NCI-H1417 treated with DMSO at 0.1 percent for 48 hours (cell line): ENCODE measurements at places on chromosomes 2 and 18.
A peak's percentile ranks its signal among the peaks of the same experiment; 100 is the strongest.

GRCh38 chr2:38074764-38075506 lies 1.0 kb downstream of the CYP1B1 start:
- DNase-seq = no peak

DNA sequence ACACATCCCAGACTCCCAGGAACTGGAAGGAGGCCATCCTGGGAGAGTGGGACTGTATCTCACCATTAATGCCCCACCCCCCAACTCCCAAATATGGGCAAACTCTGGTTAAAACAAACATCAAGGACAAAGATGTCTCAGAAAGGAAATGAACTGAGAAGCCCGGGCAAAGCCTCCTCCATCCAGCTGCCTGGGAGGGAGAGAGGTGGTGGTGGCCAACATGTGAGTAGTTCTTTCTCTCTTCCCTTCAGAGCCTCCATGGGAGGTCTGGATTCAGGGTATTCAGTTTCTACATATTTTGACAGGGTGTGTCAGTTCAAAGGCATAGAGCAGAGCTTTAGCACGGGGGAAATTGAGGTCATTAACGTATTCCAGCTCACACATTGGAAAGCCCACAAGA lies 57.5 kb downstream of the CXCR4 start:
- no peak for DNase-seq

DNA sequence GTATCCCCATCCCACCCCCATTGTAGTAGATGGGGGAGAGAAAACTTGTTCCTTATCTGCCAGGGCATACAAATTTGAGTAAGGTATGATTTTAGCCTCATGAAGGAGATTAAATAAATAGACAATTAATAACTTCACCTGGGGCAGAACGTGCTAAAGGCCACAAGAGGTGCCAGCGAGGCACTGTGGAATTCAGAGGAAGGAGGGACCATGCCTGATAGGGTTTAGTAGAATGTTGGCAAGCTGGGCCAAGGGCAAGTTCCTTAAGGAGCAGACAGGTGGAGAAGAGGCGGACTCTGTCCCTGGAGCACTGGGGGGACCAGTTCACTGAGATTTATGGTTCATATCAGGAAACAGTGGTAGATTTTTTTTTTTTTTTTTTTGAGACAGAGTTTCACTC lies 22.5 kb downstream of the STAMBP start:
- no peak for DNase-seq

- no peak for DNase-seq
Observed at GRCh38 chr2:72603481-72603880, 222.4 kb downstream of the EXOC6B start.

DNA sequence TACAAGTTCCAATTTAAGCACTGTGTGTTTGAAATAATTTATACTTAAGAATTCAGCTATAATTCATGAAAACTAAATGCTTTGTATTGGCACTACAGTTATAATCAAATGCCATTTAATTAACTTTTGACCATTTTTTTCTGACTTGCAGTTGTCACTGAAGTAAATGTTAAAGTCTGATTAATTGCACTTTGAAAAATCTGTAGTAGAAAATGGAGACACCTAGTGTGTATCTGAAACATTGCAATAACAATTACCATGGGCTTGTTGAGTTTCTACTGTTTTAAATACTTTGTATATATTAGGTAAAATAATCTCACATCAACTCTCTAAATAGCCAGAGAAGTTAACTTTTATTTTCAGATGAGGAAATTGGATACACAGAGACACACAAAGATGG lies 458.6 kb upstream of the FSIP2 start:
- no peak for DNase-seq

GRCh38 chr2:86523491-86523890 lies 39.8 kb downstream of the CHMP3 start:
- DNase-seq = no peak

DNA sequence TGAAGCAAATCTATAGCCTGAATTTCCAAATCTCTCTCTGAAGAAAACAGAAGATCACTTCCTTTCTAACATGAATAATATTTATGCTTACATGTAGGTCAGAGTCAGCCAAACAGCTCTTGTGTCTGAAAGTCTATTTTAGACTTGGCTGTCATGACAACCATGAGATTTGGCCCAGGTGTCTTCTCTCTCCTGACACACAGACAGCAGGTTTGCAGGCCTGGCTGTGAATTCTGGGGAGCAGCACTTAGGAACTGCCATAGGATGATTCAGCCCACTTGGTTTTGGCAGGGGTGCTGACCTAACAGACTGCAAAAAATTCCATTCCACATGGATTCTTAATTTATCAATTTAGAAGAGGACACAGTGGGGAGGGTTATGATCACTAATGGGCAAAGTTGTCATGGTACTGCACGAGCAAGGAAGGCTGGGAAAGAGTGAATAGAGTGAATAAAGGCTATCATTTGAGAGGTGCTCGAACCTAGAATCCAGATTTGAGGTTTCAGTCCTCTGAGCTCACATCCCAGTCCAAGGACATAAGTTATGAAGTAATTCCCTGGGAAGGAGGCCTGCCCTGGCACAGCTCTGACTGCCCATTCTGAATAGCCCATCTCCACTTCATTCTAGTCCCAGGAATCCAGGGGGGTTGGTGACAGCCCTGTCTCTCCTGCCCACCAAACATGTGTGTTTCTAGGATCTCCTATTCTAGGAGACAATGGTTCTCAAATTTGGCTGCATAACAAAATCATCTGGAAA lies 453.9 kb upstream of the TRIB2 start:
- no peak for DNase-seq

GRCh38 chr2:16487686-16488085 lies 177.9 kb downstream of the CYRIA start:
- DNase-seq = no peak

DNA sequence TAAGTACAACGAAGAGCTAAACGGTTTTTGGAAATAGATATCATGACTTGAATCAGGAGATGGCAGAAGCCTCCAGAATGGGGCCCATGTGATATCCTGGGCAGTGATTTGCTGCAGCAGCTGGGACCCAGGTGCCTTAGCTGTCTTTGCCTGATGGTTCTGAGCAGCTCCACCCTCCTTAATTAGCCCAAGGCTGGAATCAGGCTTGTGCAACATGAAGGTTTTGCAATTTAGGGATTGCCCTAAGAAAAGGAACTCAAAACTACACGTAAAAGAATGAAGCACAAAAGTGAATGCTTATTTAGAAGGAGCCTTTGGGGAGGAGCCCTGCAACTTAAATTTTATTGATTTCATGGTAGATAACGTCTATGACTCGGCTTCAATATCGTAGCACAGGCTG lies 17.3 kb upstream of the CNDP2 start:
- no peak for DNase-seq

- DNase-seq = no peak
Observed at GRCh38 chr2:100588071-100588786, 25.4 kb downstream of the PDCL3 start.

- no peak for DNase-seq
Observed at GRCh38 chr2:150477347-150477746, 10.1 kb downstream of the RND3 start.

DNA sequence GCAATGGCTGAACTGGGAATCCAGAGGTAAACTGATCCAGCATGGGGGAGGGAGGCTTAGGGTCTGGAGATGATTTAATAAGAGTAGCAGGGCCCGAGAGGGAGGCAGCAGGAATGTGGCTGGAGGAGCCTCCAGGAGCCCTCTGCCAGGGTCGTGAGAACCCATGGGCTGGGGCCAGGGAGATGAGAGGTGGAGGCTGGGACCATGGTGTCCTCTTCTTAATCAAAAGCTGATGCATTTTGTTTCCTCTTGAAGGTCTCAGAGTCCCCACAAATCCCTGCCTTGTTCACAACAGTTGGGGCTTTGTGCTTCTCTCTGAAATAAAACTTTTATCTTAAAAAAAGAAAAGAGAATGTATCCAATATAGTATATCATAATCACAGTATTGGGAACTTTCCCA lies 123.7 kb upstream of the ZNF516 start:
- no peak for DNase-seq

DNA sequence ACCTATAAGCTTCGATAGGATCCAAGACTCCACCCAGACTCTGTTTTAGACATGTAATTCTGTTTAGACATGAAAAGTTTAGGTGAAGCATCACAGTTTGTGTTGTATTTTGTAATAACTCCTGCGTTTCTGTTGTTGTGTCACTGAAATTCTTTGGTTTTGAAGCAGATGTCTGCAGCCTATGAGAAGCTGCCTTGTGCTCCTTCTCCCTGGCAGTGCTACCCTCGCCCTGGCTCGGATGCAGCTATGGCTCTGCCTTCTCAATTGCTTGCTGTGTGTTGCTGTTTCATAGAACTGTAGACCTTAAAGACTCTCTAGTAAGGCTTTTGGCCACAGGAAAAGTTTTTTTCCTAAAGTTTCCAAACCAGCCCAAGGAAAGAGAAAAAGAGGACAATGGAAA lies 40.2 kb upstream of the ZNF638 start:
- DNase-seq = no peak

DNA sequence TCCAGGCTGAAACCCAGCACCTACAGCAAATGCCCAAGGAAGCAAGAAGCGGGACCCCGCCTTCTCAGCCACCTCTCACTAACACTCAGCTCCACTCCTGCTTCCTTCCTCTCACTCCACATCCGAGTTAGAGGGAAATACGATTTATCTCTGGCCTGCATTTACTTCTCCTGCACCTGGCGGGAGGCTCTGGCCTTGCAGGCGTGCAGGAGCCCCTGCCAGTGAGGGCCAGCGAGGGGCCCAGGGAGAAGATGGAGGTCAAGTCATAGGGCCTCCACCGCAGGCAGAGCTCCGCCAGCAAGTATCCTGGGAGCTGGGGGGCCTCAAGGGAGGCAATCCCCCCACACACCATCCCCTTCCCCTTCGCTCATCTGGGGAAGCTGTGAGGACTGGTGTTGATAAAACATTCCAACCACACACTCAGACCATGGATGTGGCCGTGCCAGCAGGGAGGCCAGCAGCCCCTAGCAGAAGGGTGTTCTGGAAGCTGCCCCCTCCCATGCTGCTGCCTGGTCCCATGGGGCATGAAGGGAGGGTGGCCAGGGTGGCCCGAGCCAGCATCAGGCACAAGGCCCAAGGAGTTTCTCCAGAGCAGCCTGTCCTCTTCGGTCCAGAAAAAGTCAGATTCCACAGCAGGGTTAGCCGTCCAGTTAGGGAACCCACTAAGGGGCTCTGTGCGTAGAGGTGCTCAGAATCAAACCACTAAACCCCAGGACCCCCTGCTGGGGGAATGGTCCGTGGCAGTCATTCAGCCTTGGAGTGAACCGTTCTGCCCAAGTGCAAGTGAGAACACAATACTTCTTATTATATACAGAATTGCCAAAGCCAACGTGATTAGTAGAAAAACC lies 91.2 kb downstream of the HDAC4 start:
- no peak for DNase-seq

- DNase-seq = no peak
Observed at GRCh38 chr2:239945751-239946561, 79.2 kb downstream of the NDUFA10 start.

- no peak for DNase-seq
Observed at GRCh38 chr18:10408131-10408530, 46.3 kb upstream of the APCDD1 start.

DNA sequence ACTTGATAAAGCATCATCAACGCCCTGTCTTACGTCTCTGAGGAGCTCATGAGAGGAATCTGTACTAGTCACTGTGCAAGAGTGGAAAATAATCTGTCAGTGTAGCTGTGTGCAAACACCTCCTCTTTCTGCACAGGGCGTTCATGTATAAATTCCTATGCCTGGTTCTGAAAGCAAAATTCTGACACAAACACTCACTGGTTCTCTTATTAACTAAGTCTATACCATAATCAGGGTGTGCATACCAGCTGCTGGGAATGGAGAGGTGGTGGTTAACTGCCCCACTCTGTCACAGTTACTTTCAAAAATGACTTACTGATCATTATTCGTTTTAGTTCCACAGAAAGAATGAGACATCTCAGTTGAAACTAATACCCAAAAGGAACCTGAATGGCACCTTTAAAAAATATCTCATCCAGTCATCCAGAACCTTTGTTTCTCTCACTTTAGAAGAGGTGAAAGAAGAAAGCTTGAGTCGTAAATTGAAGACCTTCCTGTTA lies 35.7 kb downstream of the STK39 start:
- DNase-seq = no peak

DNA sequence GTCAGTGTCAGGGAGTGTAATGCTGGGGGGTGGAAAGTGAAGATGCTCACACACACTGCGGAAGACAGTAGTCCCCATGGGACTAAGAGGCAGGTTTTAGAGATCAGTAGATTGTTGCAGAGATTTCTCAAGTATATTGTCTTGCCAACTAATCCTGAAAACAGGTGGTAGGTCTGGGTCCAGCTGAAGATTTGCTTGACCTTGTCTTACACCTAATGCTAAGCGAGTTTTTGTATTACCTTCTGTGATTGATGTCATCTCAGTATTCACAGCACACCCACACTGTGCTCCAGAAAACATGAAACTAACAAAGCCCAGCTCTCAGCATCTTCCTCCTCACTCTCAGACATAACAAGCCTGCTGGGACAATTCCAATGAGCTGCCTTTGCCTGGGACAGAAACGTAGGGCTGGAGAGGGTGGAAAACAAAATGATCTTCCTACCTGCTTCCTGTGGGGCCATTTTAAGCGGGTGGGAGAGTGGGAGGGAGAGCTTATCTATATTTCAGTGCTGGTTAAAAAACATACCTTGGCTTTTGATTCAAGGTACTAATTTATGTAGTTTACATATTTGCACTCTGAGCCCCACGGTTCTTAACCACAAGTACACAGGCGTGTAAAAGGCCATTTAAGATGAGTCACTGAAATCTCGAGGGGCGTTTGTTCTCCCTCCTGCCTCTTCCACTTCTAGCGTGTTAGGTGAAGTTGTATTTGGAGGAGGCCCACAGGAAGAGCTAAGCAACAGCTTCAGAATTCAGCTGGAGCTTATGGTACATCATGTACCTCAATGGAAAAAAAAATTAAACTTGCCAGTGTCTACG lies 23.1 kb upstream of the RBMS1 start:
- no peak for DNase-seq

DNA sequence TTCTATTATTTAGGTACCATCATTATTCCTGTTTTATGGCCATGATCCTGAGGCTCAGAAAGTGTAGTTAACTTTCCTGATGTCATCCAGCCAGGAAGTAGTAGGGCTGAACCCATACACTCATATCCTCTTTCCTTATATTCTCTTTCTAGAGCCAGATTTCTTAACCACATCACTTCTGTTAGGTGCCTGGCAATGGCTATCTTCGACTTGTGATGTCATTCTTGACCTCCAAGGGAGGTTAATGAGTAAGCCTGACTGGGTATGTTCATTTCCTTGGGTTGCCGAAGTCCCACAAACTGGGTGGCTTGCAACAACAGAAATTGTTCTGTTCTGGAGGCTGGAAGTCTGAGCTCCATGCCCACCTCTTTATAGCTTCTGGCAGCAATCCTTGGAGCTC lies 43.4 kb downstream of the ITGB6 start:
- no peak for DNase-seq

DNA sequence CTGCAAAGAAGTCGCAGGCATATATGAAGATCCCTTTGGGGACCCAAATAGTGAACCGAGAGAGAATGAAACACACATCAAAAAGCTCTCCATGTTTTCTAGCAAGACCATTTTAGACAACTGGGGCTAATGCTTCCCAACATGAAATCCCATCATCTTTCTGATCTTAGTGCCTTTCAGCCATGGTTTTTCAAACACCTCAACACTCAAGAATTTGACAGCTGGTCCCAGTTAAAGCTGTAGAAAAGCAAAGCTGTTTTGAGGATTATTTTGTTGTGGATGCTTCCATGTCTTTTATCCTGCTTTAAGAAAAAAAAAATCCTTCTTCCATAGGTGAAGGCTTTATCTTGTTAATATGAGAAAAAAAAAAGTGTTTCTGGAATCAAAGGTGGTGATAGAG lies 259.1 kb downstream of the STK39 start:
- DNase-seq = no peak

GRCh38 chr2:235612181-235612950 lies 118.5 kb downstream of the AGAP1 start:
- peak; percentile 92 for DNase-seq
